ENCODE measurements at places on chromosomes 7 and 10.

- no peak for DNase-seq
- H3K27me3 ChIP-seq: no peaks in the 10 kb centered on the region
- no peaks in the 10 kb centered on the region for H3K4me1 ChIP-seq
- no peak overlapping the region for H3K4me3 ChIP-seq
- H3K27ac ChIP-seq: no peak overlapping the region
Measured at GRCh38 chr7:28296571-28297483, 115.5 kb upstream of the CREB5 start.

GRCh38 chr7:158375034-158375433, 212.6 kb downstream of the PTPRN2 start:
- DNase-seq: no peak
- H3K27me3 ChIP-seq: no peaks in the 10 kb centered on the region
- H3K4me1 ChIP-seq: no peaks in the 10 kb centered on the region

GRCh38 chr10:9848981-9849380, 1168.7 kb upstream of the CELF2 start:
- no peaks in the 10 kb centered on the region for H3K36me3 ChIP-seq
- no peaks in the 10 kb centered on the region for H3K27me3 ChIP-seq
- no peaks in the 10 kb centered on the region for H3K4me1 ChIP-seq
- H3K4me3 ChIP-seq: no peak overlapping the region
- DNase-seq: no peak
- no peak overlapping the region for H3K27ac ChIP-seq

DNA sequence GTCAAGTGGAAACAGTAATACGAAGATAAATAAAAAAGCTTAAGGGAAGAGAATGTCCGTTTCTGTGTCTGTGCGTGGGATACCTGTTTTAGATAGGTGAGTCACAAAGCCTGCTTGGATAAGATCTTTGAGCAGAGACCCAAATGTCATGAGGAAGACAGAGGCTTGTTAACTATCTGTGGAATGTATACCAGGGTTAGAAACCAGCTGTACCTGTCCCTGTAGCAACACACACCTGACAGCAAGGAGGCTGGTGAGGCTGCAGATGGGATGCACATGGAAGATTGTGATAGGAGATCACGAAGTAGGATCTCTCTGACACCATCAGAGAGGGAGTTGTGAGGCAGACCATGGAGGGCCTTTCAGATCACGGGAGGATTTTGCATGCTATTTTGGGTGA, 105.3 kb downstream of the ARHGAP21 start:
- no peak for DNase-seq
- H3K27ac ChIP-seq: no peak overlapping the region
- H3K4me3 ChIP-seq: no peak overlapping the region
- H3K36me3 ChIP-seq: no peaks in the 10 kb centered on the region

- H3K27me3 ChIP-seq: no peaks in the 10 kb centered on the region
- H3K4me3 ChIP-seq: no peak overlapping the region
- H3K36me3 ChIP-seq: peaks cover 10% of the 10 kb centered on the region
- DNase-seq: peak; percentile 7
Measured at GRCh38 chr10:122419876-122420623, 34.4 kb upstream of the ARMS2 start.

DNA sequence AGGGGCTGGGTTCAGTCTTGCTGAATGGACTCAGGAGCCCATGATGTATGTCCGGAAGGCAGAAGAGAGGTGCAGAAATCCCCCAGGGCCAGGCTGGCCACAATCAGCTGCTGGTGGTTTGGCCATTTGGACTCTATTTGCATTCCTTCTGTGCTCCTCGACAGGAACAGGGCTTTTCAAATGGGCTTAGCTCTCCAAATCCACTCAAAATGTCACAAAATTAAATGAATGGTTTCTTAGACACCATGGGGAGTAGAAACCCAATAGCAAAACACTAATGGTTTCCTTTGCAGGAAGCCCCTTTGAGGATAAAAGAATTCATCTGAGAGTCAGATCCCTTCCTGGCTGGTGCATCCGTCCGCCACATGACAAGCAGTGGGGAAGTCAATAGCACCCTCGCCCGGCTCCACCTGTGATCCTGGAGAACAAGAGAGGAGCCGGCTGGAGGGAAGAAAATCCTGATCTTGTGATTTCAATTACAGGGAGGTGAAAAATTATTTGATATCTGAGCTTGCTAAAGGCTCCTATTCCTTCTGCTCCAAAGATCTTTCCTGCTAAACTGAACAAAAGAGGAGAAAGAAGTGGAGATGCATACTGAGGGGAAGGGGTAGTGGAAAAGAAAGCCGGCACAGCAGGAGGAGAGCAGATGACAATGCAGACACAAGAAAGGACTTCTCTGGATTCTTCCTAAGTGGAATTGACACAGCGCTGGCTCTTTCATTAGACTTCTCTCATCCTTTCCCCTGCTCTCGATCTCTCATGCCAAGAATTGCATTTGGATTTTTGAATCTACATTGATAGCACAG, 190.7 kb downstream of the C7orf25 start:
- no peaks in the 10 kb centered on the region for H3K36me3 ChIP-seq
- no peak overlapping the region for H3K4me3 ChIP-seq
- DNase-seq: no peak
- H3K4me1 ChIP-seq: no peaks in the 10 kb centered on the region
- no peak overlapping the region for H3K27ac ChIP-seq

- H3K27me3 ChIP-seq: no peaks in the 10 kb centered on the region
- H3K4me1 ChIP-seq: no peaks in the 10 kb centered on the region
- no peaks in the 10 kb centered on the region for H3K36me3 ChIP-seq
Measured at GRCh38 chr7:5462216-5462615, 38.6 kb upstream of the TNRC18 start.

GRCh38 chr10:95335933-95336699, 45.3 kb upstream of the PDLIM1 start:
- no peaks in the 10 kb centered on the region for H3K27me3 ChIP-seq
- no peak overlapping the region for H3K4me3 ChIP-seq
- H3K4me1 ChIP-seq: peaks cover 87% of the 10 kb centered on the region
- peaks cover 86% of the 10 kb centered on the region for H3K36me3 ChIP-seq

DNA sequence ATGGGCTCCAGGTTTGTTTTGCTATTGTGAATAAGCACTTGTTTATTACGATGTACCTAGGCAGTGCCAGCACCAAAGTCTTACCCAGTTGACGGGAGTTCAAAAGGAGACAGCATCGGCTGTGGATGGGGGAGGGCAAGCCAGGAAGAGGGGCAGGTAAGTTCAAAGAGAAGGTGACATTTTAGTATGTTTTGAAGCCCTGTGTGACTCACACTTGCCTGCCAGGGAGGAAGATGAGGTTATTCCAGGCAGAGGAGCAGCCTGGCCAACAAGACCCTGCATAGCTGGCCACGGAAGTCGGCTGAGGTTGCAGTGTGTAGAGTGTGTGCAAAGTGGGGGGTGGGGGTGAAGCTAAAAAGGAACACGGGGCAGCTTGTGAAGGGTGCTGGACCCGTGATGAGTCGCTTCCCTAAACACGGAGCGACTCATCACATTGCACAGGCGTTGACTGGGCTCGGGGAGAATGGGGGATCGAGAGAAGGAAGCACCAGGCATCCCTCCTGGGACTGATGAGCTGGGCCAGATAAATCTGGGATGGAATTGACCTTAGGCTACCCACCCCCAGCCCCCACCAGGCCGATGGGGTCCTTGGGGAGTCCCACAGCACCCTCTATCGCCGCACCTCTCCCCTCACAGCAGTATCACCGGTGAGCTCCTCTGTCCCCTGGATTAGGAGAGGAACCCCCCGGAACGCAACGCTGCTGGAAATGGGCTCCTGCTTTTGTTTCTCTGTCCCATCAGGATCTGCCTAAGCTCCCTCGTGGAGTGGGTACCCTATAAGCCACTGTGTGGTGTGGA, 97.9 kb upstream of the IKZF1 start:
- H3K27me3 ChIP-seq: no peaks in the 10 kb centered on the region
- H3K27ac ChIP-seq: no peak overlapping the region
- no peaks in the 10 kb centered on the region for H3K4me1 ChIP-seq
- DNase-seq: no peak
- no peaks in the 10 kb centered on the region for H3K36me3 ChIP-seq
- no peak overlapping the region for H3K4me3 ChIP-seq

DNA sequence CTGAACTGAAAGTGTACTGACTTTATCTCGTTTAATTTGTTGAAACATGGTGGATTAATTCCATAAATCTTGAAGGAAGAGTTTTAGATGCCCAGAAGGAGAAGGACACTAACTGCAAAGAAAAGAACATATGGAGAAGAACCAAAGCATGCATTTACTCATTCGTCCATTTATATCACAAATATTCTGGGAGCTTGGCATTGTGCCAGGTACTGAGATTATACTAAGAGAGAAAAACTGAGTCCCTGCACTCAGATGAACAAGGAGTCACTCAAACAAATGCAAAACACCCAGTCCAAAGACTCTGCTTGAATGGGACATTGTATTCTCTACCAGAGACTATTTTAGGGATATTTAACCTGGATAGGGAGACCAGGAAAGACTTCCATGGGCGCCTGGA, 588.0 kb upstream of the MGMT start:
- H3K36me3 ChIP-seq: no peaks in the 10 kb centered on the region
- no peak overlapping the region for H3K4me3 ChIP-seq
- no peaks in the 10 kb centered on the region for H3K4me1 ChIP-seq
- H3K27ac ChIP-seq: no peak overlapping the region
- H3K27me3 ChIP-seq: no peaks in the 10 kb centered on the region

DNA sequence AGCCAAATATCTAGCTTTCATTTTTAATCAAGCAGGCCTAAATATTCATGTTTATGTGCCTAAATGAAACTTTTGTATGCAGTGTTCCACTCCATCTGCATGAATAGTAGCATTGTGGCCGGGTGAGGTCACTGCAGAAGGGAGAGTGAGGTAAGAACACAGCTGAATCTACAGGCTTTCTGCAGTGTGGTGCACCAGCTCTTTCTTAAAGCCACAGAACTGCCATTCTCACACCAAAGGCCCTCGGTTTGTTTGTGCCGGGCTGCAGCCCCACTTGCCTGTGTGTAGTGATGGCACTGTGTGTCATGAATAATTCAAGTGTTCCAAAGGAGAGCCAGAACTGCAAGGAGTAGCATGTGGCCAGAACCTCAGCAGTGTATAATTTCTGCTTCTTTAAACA, 204.1 kb downstream of the TRIL start:
- no peak overlapping the region for H3K4me3 ChIP-seq
- no peak overlapping the region for H3K27ac ChIP-seq
- H3K27me3 ChIP-seq: no peaks in the 10 kb centered on the region
- H3K36me3 ChIP-seq: peaks cover 4% of the 10 kb centered on the region

DNA sequence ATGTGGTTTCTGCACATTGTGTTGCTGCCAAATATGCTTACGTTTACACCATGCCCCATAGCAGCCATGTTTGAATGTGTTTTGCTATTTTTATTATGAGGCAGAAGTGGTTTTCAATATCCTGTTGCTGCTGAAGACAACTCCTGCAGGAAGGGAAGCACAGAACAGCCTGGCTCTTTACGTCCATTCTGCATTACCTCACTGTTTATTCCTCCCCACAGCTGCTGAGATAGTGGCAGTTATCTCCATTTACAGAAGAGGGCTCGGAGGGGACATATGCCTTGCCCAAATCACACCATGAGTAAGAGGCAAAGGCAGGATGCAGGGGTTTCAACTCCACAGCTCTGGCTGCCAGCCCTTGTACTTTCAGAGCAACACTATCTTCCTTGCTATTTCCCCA, 35.3 kb downstream of the PLPP4 start:
- no peaks in the 10 kb centered on the region for H3K27me3 ChIP-seq
- H3K27ac ChIP-seq: no peak overlapping the region
- no peak overlapping the region for H3K4me3 ChIP-seq
- no peaks in the 10 kb centered on the region for H3K4me1 ChIP-seq
- no peaks in the 10 kb centered on the region for H3K36me3 ChIP-seq
